ENCODE measurements at places on chromosomes 12 and 14. TPM values are rescaled to one million over a fixed set of nuclear protein-coding genes. Genes with fewer than 3 reads are reported as not detected.
A peak's percentile ranks its signal among the peaks of the same experiment; 100 is the strongest.

DNA sequence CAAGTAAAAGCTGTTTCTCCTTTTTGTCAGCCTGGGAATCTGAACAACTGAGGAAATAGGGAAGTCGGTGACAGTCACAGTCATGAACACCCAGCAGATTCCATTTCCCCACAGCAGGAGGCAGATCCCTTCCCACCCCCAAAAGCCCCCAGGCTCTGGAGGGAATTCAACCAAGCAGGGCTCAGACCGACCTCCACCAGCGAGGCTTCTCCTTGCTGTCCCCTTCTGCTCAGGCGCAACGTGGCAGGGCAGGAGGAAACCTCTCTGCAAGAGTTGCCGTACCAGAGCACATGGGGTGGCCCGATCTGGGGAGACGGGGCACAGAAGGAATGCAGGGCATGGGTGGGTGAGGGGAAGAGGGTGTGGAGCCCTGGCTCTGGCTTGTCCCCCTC, 319 bp downstream of the GALNT6 start:
- H3K27me3 ChIP-seq: no peaks in the 10 kb centered on the region
- no peaks in the 10 kb centered on the region for H3K36me3 ChIP-seq
- DNase-seq: peak; percentile 40

- no peak for DNase-seq
- no peak overlapping the region for H3K4me3 ChIP-seq
- H3K4me1 ChIP-seq: no peaks in the 10 kb centered on the region
- H3K27me3 ChIP-seq: no peaks in the 10 kb centered on the region
- no peak overlapping the region for H3K27ac ChIP-seq
Measured at GRCh38 chr14:98133806-98134205, 1138.2 kb downstream of the BCL11B start.

GRCh38 chr14:89378119-89378518, 38.9 kb downstream of the FOXN3 start:
- no peak overlapping the region for H3K4me3 ChIP-seq
- DNase-seq: no peak
- H3K4me1 ChIP-seq: peaks cover 3% of the 10 kb centered on the region
- H3K27me3 ChIP-seq: no peaks in the 10 kb centered on the region
- H3K36me3 ChIP-seq: peaks cover 14% of the 10 kb centered on the region

DNA sequence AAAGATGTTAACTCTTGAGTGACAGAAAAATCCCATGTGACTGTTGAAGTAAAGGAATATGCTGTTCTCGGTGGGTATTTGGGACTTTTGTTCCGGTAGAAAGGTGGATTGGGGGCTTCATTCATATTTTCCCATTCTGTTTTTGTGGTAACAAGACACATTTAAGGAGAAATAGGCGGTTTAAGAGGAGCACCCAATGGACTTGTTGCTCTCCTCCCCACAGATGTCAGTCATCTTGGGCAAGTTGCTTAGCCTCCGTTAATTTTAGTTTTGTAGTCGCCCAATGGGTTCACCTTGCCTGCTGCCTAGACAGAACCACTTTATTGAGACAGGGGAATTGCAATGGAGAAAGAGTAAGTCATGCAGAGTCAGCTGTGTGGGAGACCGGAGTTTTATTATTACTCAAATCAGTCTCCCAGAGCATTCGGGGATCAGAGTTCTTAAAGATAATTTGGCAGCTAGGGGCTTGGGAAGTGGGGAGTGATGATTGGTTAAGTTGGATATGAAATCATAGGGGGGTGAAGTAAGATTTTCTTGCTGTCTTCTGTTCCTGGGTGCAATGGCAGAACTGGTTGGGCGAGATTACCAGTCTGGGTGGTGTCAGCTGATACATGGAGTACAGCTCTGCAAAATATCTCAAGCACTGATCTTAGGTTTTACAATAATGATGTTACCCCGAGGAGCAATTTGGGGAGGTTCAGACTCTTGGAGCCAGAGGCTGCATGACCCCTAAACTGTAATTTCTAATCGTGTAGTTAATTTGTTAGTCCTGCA, 50.3 kb downstream of the SLC38A1 start:
- peaks cover 17% of the 10 kb centered on the region for H3K4me1 ChIP-seq
- no peaks in the 10 kb centered on the region for H3K36me3 ChIP-seq
- peak; percentile 21 for DNase-seq
- no peaks in the 10 kb centered on the region for H3K27me3 ChIP-seq
- no peak overlapping the region for H3K4me3 ChIP-seq

GRCh38 chr12:48489012-48489411, 6.7 kb downstream of the C12orf54 start:
- DNase-seq: no peak
- no peak overlapping the region for H3K27ac ChIP-seq
- H3K27me3 ChIP-seq: no peaks in the 10 kb centered on the region
- no peaks in the 10 kb centered on the region for H3K36me3 ChIP-seq

DNA sequence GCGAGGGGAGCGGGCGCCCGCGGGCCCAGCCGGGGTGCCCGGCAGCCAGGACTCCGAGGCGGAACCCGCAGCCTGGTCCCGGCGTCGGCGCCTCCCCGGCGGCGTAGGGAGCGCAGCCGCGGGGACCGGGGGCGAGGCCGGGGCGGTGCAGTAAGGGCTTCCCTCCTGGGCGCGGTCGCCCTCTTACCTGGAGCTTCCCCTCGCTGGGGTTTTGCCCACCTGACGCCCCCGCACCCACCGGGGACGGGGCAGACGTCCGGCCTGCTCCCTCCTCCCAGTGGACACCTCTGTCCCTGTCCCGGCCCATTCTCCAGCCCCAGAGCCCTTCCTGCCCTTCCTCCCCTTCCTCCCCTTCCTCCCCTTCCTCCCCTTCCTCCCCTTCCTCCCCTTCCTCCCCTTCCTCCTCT, 413 bp upstream of the TUBA1C start:
- H3K4me1 ChIP-seq: peaks cover 16% of the 10 kb centered on the region
- peak overlapping the region; percentile 89 for H3K4me3 ChIP-seq
- H3K27ac ChIP-seq: peak overlapping the region; percentile 86

DNA sequence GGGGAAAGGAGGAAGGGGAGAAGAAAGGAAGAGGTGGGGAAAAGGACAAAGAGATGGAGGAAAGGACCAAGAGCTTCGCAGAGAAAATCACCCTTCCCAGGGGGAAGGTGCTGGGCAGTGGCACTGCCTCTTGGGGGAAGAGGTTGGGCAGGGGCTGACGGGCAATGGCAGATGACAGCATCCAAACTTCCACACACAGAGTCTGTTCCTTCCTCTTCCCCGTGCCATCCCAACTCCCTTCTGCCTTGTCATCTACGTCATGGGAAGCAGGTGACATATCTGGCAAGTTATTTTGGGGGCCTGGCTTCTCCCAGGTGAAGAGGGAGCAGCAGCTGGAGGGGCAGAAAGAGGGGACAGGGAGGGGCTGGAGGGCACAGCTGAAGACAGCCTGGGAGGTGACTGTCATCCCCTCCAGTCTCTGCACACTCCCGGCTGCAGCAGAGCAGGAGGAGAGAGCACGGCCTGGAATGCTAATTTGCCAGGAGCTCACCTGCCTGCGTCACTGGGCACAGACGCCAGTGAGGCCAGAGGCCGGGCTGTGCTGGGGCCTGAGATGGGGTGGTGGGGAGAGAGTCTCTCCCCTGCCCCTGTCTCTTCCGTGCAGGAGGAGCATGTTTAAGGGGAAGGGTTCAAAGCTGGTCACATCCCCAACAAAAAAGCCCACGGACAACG, 43.9 kb upstream of the IQSEC3 start:
- no peak for DNase-seq
- peaks cover 27% of the 10 kb centered on the region for H3K36me3 ChIP-seq
- H3K4me3 ChIP-seq: no peak overlapping the region
- no peaks in the 10 kb centered on the region for H3K27me3 ChIP-seq
- no peak overlapping the region for H3K27ac ChIP-seq

DNA sequence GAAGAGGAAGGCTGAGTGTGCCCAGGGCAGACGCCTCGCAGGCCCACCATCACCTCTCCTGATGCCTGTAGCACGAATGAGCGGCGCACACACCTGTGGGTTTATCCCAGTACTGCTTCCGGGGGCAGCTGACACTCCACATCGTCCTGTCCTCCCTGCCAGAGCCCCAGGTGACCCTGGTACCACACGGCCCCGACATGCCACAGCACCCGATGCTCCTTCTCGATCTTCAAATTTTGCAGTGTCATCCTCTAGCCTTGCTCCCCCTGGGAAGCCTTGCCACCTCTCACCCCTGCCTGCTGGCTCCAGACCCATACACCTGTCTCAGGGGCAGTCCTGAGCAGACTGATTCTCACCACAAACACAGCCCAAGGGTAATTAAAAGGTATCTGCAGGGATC, 40.6 kb downstream of the ANO2 start:
- no peaks in the 10 kb centered on the region for H3K36me3 ChIP-seq
- no peak overlapping the region for H3K27ac ChIP-seq
- H3K4me1 ChIP-seq: no peaks in the 10 kb centered on the region
- no peak for DNase-seq
- no peak overlapping the region for H3K4me3 ChIP-seq
- peaks cover 3% of the 10 kb centered on the region for H3K27me3 ChIP-seq

DNA sequence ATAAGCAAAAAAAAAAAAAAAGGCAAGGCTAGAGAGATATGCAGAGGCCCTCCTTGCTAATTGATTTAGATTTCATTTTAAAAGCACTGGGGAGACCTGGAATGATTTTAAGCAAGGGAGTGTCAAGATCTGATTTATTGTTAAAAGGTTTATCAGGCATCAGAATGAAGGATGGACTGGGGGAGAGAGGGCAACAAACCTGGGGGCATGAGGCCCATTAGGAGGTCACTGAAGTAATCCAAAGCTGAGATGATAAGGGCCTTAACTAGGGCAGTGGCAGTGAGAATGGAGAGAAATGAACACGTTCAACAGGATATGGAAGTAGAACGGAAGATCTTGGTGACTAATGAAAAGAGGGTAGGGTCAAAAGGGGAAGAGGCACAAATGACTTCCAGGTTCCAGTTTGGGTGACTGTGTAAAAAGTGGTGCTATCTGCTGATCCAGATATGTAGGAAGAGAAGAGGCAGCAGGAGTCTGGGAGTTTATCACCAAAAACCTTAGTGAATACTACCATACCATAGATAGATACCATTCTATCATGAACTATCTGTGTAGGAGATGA, 24.0 kb downstream of the KITLG start:
- no peaks in the 10 kb centered on the region for H3K36me3 ChIP-seq
- no peaks in the 10 kb centered on the region for H3K27me3 ChIP-seq
- DNase-seq: peak; percentile 29
- H3K27ac ChIP-seq: no peak overlapping the region

DNA sequence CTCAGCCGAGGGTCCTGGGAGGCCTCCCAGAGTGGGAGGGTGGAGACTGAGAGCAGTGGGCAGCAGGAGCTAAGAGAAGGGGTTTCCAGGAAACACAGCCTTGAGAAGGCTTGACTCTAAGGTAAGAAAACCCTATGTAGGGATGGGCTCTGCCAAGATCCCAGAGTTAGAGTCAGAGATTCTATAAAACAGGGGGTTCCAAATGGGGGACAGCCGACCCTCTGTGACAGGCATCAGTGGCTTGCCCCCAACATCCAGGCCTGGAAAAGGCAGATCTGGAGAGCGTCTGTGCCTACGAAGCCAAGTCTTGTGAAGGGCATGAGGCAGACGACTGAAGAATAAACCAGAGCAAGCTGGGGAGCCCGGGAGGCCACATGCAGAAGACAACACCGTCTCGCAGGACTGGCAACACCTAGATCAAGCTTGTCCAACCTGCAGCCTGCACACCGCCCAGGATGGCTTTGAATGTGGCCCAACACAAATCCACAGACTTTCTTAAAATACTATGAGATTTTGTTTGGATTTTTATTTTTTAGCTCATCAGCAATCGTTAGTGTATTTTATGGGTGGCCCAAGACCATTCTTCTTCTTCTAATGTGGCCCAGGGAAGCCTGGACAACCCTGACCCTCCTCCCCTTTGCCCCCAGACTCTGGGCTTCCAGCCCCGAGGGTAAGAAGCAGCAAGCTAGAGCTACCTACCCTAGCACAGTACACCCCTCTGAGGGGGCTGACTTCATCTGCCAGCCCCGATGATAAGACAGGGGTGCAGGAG, 42.1 kb downstream of the PRMT8 start:
- no peaks in the 10 kb centered on the region for H3K4me1 ChIP-seq
- no peak overlapping the region for H3K27ac ChIP-seq
- DNase-seq: no peak

DNA sequence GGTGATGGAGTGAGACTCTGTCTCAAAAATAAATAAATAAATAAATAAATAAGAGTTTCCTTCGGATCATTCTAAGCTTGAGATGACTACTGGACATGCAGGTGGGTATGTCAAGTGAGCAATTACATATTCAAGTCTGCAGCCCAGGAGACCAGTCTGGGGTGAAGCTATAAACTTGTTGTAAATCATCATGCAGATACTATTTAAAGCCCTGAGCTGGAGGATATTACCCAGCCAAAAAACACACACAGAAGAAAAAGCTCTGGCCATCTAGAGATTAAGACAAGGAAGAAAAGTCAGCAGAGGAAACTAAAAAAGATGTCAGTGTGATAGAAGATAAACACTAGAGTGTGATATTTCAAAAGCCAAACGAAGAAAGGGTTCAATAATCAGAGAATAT, 47.0 kb upstream of the PDZRN4 start:
- no peaks in the 10 kb centered on the region for H3K4me1 ChIP-seq
- H3K4me3 ChIP-seq: no peak overlapping the region
- DNase-seq: no peak
- no peaks in the 10 kb centered on the region for H3K36me3 ChIP-seq

DNA sequence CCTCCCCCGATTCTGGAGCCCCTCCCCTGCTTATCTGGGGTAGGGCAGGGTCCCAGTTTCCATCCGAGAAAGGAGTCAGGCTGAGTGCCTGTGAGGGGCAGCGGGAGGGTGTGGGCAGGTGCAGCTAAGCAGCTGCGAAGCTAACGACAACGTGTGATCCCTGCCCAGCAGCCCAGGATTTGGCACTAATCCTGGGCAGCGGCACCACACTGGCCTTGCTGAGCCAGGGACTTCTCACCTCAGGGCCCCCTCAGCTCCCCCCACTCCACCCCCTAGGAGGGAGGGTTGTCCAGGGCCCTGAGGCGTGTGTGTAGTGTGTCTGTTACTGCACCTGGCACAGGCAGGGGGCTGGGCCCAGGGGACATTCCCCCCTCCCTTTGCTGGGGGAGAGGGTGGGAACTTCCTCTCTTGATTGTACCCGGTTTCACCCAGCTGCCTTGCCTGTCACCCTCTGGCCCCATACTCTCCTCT, 1.8 kb downstream of the SMIM41 start:
- H3K27me3 ChIP-seq: no peaks in the 10 kb centered on the region
- H3K4me3 ChIP-seq: no peak overlapping the region
- H3K27ac ChIP-seq: peak overlapping the region; percentile 42
- peaks cover 25% of the 10 kb centered on the region for H3K4me1 ChIP-seq
- H3K36me3 ChIP-seq: peaks cover 7% of the 10 kb centered on the region

DNA sequence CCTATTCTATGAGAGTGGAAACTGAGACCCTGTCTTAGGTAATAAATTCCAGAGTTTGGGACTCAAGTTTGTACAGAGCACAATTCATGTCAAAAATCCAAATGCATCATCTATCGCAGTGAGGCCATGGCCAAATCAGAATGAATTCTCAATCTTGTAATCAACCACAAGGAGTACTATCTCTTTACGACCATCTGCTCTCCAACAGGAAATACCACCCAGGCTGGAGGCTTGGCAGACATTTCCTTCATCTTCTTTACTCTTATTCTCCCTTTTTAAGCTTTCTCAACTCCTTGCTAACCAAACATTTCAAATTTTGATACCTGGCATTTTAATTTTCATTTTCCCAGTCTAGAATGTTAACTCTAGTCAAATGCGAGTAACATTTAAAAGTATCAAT, 32.7 kb upstream of the RNU6-7 start:
- no peaks in the 10 kb centered on the region for H3K4me1 ChIP-seq
- H3K27me3 ChIP-seq: no peaks in the 10 kb centered on the region
- H3K27ac ChIP-seq: no peak overlapping the region
- H3K36me3 ChIP-seq: no peaks in the 10 kb centered on the region
- H3K4me3 ChIP-seq: no peak overlapping the region

- H3K27ac ChIP-seq: no peak overlapping the region
Measured at GRCh38 chr12:68011206-68011881, 22.1 kb downstream of the IFNG-AS1 start.

The RFLNA gene
- 36.7 TPM for polyA plus RNA-seq

- H3K36me3 ChIP-seq: no peaks in the 10 kb centered on the region
- H3K27me3 ChIP-seq: no peaks in the 10 kb centered on the region
- H3K27ac ChIP-seq: no peak overlapping the region
- DNase-seq: no peak
- no peaks in the 10 kb centered on the region for H3K4me1 ChIP-seq
Measured at GRCh38 chr12:64965920-64966319, 141.5 kb downstream of the TBC1D30 start.

All from small intestine (tissue), 16 donors.